Activated CD4-positive, alpha-beta T cell treated with anti-CD3 and anti-CD28 coated beads for 24 hours (primary cell): ENCODE measurements at places on chromosomes 11 and 22.

DNA sequence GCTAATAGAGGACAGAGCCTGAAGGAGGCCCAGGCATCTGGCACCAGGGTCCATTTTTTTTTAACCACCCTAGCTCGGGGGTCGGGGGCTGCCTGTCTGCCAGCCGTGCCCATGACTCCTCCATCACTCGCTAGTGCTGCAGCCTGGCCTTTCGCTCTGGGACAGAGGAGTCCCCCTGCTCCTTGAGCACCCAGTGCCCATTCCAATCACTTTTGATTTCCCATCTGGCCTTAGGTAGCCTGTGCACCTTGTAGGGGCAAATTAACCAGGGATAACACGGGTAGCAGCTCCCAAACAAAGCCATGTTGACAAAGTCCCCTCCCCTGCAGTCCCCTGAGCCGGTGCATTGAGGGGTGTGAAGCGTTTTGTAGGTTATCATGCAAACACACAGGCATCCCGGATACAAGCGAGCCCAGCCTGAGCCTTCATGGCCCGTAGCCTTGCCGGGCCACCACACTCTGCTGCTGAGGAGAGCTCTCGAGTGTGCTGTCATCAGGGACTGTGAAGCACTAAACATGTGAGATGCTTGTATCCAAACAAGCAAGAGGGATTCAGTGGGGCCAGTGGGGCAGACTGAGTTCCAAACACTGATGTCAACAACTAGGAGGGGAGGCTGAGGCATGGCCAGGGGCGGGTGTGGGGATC, 208.7 kb downstream of the DSCAML1 start:
- DNase-seq: no peak

DNA sequence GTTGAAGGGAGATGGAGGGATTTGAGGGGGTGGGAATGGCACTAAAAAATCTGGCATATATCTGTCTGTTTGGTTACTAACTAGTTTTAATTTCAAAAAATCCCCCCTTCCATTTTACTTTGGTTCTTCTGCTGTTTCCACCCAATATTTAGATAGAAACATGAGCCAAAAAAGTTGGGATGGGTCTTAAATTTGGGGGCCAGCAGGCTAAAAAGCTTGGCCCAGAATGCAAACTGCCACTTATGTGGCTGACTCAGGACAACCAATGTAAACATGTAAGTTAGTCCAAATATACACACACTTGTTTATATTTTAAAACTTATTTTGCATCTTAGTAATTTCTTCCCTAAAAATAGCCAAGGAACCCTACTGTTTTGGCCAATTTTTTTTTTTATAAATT, 35.7 kb downstream of the LGR4 start:
- DNase-seq: no peak

DNA sequence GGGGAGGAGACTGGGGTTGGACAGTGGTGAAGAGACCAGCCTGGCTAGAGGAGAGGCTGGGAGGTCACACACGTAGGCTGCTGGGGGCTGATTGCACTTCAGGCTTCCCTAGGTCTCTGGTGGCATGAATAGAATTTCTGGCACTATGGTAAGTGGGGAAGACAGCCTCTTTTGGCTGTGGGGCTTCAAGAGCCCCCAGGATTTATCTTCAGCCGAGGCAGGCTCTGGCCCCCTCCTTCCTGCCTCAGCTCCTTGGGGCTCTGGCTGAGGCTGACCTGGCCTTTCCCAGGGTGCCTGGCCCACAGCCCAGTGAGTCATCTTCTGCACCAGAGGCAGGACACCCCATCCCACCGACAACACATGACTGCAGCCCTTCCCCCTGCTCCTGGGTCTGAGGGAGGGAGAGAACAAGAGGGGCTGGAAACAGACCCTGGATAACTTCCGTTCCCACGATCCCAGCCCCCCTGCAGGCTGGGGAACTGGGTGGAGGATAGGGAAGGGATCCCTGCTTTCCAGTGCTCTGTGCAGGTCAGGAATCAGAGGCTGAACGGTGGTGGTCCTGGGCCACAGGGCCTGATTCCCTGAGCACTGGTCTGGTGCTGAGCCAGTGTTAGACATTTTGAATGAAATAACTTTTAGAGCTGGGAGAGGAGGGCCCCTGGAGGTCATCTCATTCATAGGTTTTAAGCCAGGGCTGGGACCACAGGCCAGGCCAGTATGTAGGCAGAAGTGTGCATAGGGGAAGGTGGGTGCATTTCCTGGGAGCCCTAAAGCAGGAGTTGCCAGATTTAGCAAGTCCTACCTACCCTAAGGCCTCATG, 26.5 kb downstream of the ARHGEF17 start:
- DNase-seq: no peak

- DNase-seq: no peak
Measured at GRCh38 chr11:104946907-104947306, 21.5 kb downstream of the CASP4 start.

- no peak for DNase-seq
Measured at GRCh38 chr22:23382428-23383218, 197.5 kb downstream of the IGLL1 start.

DNA sequence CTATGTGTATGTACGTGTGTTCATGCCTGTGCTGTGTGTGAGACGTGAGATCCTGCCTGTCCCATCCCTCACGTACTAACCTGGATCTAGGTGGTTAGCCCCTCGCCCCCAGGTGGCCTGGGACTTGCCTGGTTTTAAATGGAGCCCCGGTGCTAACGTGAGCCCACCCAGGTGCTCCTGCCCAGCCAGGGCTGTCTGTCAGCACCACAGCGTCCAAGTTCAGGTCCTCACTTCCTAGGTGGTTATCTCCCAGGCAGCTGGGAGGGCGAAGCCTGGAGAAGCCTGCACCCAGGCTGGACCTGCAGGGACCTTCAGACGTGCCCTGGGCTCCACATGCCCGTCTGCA, 86.0 kb downstream of the KCNQ1 start:
- DNase-seq: no peak

GRCh38 chr11:111319296-111319695, 20.9 kb downstream of the POU2AF3 start:
- no peak for DNase-seq

DNA sequence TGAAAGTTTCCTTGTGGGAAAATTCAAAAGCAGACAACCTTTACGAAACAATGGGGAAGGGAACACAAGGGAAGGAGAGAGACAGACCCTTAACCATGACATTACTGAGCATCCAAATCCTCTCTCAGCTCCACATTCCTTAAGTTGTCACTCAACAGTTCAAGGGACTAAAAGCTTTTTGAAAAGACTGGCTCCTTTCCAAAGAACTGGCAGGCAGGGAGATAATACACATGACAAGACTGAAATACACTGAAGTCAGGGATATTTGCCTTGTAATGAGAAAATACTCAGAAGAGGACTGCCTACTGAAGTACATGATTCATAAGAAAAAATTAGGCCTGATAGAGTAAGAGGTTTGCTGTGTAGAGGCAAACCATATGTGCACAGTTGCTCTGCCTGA, 69.1 kb downstream of the SMCO4 start:
- no peak for DNase-seq

DNA sequence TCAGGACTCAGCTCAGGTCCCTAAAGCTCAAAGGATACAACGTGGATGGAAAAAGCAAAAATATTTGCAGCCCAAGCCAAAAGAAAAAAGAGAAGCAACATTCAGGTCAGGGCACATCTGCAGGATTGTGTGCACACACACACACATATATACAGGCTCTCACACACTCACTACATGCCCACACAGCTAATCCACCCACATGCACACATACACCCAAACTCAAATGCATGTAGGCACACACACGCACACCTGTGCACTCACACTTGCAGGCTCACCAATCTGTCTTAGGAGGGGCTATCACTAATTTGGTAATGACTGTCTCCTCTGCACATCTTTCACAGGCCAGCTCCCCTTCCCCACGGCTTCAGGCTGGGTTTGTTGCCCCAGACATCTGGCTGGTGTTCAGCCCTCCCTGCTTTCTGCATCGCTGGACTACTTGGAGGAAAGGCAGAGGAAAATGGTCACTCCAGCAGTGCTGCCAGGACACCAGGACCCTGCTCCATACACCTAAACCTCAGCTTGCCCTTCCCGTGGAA, 103.6 kb upstream of the DRD2 start:
- DNase-seq: no peak

DNA sequence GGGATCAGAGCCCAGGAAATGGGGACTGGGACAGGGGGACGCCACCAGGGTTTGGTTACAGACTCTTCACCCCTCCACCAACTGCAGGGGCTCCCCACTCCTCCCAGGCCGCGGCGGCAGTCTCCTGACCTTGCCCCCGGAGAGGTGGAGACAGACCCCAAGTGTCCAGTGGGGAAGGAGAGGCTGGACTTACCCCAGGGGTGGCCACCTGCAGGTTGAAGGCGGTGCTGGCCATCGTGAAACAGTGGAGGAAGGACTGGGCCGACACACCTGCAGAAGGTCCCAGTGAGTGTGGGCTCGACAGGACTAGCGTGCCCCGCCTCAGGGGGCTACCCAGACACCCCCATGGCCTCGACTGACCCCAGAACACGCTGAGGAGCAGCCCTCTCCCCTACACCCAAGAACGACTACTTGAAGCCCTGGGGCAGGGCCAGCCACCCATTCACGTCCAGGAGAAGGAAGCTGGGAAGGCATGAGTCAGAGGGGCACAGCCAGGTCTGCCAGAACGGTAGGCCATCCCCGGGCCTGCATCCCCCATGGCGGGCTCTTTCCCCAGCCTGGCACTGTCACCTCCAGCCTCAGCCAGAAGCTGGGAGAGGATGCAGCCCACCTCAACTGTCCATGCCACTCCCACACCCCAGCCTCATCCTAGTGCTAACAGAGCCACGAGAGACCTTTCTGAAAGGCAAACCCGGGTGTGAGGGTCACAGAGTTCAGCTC, 2.3 kb downstream of the GATD1 start:
- no peak for DNase-seq

- DNase-seq: no peak
Measured at GRCh38 chr22:22928666-22929380, 41.2 kb downstream of the IGLL5 start.

DNA sequence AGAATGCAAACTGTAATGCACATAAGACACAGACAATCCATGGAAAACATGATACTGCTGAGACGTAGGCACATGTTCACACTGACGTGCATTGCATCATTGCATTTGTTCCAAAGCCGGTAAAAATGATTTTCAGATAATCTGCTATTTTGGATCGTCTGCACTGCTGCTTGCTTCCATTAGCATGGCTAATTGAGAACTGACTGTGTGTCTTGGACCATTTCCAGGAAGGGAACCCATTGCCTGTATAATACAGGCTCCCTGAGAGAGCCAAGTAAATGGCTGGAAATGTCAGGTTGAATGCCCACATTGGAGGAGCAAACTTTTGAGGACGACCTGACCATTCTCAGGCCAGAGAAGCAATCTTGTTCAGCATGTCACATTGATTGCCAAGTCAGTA, 304.8 kb downstream of the ST3GAL4 start:
- DNase-seq: no peak

DNA sequence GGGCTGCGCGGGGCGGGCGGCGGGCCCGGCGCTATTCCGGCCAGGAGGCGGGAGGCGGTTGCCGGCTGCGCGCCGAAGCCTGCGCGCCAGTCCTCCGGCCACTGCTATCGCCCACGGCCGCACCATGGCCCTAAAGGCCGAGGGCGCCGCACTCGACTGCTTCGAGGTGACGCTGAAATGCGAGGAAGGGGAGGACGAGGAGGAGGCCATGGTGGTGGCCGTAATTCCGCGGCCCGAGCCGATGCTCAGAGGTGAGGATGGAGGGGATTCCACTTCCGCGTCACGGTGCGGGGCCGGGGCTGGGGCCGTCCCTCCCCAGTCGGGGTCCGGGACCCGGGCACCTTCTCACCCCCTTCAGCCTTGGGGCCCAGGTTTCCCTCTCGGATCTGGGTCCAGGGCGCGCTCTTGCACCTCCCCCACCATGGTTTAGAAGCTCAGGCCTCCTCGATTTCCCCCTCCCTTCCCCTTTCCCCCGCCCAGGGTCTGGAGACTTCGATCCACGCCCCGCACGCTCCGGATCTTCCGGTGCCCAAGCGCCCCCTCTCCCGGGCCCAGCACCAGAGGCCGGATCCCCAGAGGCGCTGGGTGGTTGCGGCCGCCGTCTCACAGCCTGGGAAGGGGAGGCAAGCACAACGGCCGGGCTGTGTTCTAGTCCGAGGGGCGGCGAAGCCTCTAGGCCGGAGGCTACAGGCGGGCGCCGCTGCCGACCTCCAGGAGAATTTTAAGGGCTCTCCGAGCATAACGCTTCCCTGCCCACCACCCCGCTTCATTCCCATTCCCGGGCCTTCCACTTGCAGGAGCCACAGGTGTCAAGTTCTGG, 517 bp downstream of the SPINDOC start:
- DNase-seq: no peak

GRCh38 chr11:1307998-1308742, 1.3 kb downstream of the TOLLIP start:
- no peak for DNase-seq

DNA sequence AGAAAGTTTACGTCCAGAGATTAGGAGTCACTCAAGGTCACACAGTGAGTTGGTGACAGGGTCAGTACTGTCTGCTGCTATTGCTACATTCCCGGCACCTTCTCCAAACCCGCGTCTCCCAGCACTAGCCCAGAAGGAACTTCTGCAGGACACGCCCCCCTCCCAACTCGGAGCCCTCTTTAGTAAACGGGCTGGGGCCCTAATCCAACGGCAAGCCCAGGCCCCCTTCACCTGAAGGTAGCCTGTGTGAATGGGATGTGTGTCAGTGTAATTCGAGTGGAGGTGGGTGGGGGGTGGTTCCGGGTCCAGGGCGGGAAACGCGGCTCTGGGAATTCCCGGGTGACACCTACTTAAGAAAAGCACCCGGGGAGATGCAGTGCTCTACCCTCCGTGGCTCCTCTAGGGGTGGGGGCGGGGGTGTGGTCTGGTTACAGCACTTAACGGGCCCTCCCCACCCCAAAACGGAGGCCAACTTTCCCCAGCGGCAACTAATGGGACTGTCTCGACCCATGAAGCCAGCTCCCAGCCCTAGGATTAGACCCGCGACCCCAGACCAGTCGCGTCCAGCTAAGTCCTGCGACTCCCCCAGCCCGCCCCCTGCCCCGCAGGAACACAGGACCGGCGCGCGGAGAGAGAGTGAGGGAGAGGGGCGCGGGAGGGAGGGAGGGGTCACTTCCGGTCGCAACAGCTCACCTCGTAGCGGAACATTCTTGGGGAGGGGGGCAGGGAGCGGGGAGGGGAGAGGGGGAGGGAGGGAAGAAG, 468 bp downstream of the PATL1 start:
- DNase-seq: peak; percentile 57

- DNase-seq: no peak
Measured at GRCh38 chr11:95306801-95307200, 75.8 kb upstream of the SESN3 start.

- no peak for DNase-seq
Measured at GRCh38 chr22:45496451-45496941, 6.2 kb upstream of the FBLN1 start.

DNA sequence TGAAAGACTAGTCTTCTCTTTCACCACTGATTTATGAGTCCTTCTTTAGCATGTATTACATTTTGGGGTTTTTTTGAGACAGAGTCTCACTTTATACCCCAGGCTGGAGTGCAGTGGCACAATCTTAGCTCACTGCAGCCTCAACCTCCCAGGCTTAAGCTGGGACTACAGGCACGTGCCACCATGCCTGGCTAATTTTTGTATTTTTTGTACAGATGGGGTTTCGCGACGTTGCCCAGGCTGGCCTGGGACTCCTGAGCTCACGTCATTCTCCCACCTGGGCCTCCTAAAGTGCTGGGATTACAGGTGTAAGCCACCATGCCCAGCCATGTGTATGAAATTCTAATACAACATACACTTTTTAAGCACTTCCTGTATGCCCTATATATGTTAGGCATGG, 26.3 kb upstream of the CXCR5 start:
- no peak for DNase-seq
